ENCODE measurements at places on chromosomes 1 and 21.

DNA sequence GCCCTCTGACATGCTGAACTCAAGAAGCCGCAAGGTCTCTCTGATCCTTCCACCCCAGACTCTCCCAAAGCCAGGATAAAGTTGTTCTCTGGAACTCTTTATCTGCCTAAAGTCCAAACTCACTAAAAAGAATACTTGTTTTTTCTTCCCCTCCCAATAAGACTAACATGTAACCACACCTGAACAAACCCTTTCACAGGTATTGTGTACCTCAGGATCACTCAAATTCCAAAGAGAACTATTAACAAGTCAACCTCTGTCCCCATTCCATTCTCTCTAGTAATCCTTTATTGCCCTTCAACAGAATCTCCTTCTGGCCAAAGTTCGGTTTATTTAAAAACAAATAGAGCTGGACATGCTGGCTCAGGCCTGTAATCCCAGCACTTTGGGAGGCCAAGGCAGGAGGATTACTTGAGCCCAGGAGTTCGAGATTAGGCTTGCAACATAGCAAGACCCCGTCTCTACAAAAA, 4.1 kb upstream of the TOE1 start:
- DNase-seq, result no peak

DNA sequence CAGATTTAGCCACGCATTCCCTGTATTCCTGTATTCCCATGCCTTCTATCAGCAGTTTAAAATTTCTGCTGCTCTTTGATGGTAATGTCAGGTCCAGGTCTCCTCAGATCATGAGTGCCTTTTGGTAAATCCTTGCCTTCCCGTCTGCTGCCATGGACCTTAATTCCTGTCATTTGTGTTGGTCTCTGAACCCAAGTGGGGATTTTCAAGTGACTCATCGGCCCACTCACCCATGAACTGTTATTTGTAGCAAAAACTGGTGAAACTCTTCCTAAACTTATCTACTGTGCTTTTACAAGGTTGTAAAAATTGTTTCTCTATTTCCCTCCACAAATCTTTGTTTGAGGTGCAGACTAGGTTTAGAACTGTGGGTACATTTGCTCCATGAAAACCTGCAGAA, 47.4 kb downstream of the ACTN2 start:
- no peak for DNase-seq

- no peak for DNase-seq
Observed at GRCh38 chr1:236468625-236469024, 55.2 kb upstream of the LGALS8 start.

GRCh38 chr1:100290291-100290690, 24.3 kb downstream of the RTCA start:
- no peak for DNase-seq

DNA sequence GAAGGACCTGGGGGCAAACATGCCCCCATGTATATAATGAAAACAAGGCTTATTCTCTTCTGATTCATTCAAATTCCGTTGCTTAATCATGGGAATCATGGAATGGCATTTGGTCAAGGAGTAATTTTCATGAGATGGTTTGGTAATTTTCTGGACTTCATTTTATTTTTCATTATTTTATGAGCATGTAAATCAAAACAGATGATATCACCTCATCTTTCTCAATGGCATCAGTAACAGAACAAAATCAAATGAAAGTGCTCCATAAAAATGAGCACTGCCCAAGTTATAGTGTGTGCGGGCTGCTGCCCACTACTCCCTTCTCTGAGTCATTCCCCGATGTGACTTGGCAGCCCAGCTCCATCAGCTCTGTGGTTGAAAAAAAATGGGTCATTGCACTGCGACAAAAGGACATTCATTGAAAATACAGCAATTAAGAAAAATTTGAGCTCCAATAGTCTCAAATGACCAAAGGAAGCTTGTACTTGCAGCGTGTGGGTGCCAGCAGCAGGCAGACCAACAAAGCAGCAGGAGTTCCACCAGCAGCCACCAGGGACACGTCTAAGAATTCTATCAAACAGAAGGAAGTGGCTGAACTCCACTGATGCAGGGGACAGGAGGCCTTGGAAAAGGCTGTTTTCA, 84.3 kb upstream of the VAV3 start:
- DNase-seq, result peak; percentile 43

DNA sequence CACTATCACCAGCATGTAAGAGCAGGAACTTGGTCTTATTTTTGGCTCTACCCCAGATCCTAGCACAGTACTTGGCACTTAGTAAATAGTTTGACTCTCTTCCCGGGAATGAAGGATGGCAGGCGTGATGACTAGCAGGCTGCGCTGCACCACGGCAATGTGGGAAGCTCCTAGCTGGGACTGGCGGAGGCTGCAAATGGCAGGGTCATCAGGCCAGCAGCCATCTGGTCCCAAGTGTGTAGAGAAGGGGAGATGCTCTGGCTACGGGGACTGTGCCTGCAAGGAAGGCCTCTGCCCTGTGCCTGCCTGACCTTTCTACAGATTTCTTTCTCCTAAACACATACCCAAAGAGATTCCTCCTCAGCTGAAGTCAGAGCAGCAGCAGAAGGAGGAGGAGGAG, 95.0 kb downstream of the KCND3 start:
- DNase-seq, result no peak

DNA sequence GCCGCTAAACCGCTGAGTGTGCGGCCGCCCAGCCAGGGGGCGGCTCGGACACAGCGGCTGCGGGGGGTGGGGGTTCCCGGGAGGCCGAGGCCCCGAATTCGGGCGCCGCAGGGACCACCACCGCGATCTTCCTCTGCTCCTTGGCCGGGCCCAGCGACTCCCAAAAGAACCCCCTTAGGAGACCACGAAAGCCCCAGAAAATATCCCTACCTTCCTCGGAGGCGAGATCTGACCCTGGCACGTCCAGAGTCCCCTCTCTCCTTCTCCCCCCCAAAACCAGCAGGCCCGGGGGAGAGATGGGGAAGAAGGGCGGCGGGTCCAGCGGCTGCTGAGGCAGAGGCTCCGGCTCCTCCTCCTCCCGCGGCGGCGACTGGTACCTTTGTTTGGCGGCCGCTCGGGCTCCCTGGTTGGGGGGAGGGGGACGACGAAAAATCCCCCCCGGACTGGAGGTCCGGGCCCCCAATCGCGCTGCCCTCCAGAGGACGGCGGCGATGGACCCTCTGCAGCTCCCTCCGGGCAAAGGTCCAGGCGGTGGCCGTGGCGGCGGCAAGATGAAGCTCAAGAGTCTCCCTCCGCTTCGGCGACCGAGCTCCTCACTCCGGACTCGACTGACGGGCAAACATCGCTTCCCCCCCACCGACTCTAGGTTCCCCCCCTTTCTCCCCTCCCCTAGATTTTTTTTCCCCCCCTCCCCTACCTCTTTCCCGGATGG, at the start of gene ARID4B:
Gene ARID4B (minus strand): TSS at position 621 of the 712 bp plus-strand sequence. CDS start 1,260 bp downstream, outside the sequence.
- no peak for DNase-seq

- DNase-seq, result no peak
Observed at GRCh38 chr1:206439205-206439604, 31.1 kb upstream of the IKBKE start.

DNA sequence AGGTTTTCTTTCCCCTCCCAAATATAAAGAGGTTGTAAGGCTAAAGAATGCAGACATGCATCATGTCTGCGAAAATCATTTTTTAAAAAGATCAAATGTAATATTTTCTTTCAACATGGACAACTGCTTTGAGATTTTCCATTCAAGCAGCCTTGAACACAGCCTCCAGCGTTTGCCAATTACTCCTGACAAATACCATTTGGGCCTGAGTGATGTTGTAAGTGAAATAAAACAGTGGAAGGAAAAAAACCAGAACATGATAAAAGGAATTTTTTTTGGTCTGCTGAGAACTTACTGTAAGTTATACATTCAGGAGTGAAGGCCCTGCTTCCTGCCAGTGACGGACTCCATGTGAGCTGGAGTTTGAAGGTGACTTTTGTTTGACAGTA, 37.2 kb downstream of the SETD4 start:
- DNase-seq, result no peak

DNA sequence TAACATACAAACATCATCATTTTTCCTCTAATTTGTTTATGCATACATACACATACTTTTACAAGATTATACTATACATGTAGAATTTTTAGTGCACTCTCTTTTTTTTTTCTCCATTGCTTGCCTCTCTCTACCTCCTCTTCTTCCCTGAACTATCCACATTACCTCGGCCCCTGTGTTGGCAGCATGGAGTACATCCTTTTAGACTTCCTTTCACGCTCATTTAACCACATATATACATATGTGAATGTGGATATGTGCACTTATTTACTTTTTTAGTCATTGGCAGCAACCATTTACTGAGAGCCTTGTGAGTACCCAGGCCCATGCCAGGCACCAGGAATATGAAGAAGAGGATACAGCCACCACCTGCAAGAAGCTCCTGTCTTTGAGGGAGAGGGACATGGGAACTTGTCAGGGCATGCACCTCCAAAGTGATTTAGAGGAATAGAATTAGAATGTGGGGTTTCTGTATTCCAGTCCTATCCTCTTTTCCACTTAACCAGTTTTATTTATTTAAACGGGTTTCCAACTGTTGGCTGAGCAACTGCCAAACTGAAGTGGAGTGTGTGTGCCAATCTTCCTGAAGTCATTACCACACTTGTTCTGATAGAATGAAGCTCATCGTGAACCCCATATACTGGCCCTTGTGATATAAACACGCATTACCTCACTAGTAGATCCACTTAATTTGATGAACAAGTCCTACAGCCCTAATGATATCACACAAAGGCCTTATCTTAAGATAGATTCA, 212.6 kb downstream of the TNR start:
- DNase-seq, result no peak

GRCh38 chr1:231757101-231757404, 130.5 kb downstream of the DISC1 start:
- no peak for DNase-seq

DNA sequence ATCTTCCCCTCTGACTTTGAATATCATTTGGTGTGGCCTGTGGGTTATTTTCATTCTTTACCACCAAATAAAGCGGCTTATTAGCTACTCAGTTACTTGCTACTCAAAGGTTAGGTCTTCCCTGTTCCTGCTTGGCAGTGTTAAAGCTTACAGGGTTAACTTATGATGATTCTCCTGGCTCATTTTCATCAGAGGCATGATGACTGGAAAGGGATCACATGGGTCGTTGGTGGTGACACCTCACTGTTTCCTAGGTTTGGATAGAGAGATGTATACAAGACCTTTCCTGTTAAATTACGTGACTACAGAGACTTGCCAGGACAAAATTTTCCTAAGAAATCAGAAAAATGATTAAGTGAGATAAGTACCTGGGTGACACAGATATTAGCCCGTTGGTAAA, 27.4 kb downstream of the MRPS6 start:
- no peak for DNase-seq

DNA sequence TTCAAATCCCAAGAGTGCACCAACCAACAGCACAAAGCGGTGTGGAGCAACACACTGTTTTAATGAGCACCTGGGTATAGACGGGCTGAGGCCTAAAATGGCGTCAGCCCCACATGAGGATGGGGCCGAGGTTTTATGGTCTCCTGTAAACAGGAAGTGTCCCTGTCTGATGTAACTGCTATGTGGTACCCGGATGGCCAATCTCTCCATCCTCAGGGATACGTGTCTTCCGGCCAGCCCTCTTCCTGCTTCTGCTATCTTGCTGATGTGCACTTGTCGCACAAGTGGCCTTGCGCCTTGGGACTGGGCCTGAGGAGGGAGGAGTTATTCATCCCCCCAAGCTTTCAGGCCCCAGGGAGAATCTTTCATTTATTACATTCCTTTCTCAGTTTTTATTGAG, 73.5 kb downstream of the CNST start:
- DNase-seq, result no peak

GRCh38 chr1:217063172-217063908, 340.1 kb upstream of the ESRRG start:
- DNase-seq, result no peak

- DNase-seq, result no peak
Observed at GRCh38 chr1:7315946-7316345, 455.1 kb upstream of the VAMP3 start.

- DNase-seq, result no peak
Observed at GRCh38 chr21:44089001-44089911, 17.9 kb upstream of the PWP2 start.

DNA sequence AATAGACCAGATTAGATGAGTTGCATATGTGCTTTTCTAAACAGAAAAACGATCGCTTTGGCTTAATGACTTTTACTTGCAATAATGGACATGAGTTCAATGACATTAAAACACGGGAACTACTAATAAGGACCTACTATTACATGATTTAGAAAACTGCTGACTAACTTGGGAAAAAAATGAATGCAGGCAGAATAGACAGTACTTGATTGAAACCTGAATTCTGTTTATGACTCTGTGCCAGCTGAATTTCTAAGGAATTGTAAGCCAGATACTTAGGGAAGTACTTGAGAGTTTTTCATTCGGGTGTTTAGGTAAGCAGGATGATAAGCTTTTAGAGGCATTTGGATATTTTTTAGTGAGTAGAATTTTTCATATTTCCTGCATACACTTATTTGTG, 12.0 kb downstream of the ADGRL2 start:
- no peak for DNase-seq

- peak; percentile 3 for DNase-seq
Observed at GRCh38 chr1:233211595-233211994, 83.9 kb downstream of the PCNX2 start.

DNA sequence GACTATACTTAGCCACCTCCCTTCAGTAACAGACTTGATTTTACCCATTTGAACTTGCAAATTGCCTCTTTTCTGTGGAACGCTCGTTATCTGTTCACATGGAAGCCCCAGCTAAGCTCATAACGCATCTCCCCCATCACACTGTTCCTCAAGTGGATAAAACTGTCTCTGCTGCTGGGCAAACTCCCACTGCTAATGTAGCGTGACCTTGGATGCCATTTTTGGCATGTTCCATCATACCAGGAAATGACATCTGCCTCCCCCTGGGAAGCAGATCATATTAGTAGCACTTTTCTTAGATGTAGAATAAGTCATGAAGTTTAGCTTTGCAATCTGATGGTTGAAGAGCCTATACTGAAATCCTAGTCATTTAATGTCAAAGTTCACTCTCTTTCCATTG, 528.7 kb upstream of the PLXNA2 start:
- DNase-seq, result no peak

DNA sequence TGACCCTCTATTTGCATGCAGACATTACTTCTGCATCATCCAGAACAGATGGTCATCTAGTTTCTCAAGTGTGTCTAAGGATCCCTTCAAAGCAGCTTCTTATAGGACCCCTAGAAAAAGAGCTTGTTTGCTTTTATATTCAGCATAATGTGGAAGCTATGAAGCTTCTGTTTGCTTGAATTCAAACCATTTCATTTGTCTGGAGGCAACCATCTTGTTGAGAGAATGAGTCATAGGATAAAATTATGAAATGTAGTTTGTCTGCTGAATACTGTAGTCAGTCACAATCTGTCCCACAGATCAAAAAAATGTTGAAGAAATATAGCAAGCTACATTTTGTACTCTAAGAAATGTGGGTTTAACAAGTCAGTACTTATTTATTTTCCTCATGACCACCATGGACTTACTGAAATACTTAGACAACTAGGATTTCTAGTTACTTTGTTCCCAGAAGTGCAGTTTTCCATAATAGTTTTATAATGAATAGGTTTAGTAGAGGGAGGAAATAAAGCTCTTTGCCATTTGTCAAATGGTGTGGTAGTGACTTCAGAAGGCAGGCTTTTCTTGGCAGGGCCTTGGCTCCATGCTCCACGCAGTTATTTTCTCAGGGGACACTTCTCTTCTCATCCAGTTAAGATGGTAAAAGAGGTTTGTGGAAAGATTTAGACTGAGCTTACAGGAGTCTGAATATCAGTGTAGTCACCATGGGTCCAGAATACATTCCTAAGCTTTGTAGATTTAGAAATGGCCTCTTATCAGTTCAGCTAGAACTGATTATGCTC, 74.8 kb upstream of the DEPDC1 start:
- DNase-seq, result peak; percentile 28

GRCh38 chr21:36325373-36326010, 5.5 kb downstream of the MORC3 start:
- peak; percentile 30 for DNase-seq

GRCh38 chr1:39398278-39399021, 93.0 kb upstream of the BMP8A start:
- DNase-seq, result peak; percentile 99

Data from myocyte (in vitro differentiated cells).